Right cardiac atrium (tissue), 5 donors: ENCODE measurements at places on chromosomes 11 and 22. TPM values are rescaled to one million over a fixed set of nuclear protein-coding genes. Genes with fewer than 3 reads are reported as not detected.

Gene LDHAL6A
- 0.16 TPM for polyA plus RNA-seq

Gene GPHA2
- polyA plus RNA-seq: not detected

- no peak for DNase-seq
Observed at GRCh38 chr22:22536515-22536914, 16.4 kb upstream of the ZNF280A start.

DNA sequence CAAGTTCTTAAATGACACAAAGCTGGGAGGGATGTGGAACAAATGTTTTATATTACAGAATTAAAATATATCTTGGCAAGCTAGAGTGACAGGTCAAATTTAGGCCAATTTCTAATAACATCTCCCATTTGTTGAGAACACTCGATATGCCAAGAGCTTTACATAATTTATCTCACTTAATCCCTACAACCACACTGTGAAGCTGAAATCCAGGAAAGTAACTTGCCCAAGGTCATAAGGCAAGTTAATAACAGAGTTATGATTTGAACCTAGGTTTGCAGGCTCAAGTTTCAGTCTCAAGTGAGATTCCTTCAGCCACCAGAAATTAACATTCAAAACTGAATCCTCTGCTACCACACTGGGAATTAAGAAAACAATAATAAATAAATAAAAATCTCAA lies 38.3 kb downstream of the RAB30 start:
- DNase-seq: no peak

DNA sequence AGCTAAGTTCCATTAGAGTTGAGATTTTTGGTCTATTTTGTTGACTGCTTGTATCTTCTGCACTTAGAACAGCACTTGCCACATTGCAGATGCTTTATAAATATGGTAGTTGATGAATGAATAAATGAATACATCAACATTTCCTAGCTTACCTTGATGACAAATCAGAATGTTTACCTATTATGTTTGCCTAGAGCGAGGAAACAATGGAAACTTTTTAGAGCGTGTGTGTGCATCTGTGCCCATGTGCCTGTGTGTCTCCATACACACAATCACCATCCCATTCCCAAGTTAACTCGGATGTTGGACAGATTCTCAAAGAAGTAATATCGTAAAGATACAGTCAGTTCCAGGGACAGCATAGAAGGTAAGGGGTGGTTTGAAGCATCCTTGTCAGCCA lies 139.1 kb downstream of the DBX1 start:
- DNase-seq: no peak

GRCh38 chr22:25332386-25332785 lies 112.9 kb downstream of the CRYBB2 start:
- DNase-seq: no peak

DNA sequence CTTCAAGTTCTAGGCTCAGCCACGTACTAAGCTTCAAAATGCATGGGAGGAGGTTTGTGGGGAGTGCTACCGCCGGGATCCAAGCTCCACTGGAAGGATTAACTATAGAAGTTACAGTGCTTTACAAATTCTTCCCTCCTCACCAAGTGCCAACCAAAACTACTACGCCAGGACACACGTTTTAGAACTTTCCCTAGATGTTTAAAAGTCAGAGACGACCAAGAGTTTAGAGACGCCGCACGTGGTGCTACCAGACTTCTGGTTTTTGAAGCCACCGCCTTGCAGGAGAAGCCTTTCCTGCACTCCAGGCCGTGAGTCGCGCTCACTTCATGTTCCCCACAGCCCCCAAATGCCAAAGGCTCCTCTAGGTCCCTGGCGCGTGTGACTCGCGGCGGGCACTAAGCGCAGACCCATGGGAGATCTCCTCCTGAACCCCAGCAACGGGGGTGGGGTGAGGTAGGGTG lies 734 bp downstream of the SNU13 start:
- peak; percentile 69 for DNase-seq

DNA sequence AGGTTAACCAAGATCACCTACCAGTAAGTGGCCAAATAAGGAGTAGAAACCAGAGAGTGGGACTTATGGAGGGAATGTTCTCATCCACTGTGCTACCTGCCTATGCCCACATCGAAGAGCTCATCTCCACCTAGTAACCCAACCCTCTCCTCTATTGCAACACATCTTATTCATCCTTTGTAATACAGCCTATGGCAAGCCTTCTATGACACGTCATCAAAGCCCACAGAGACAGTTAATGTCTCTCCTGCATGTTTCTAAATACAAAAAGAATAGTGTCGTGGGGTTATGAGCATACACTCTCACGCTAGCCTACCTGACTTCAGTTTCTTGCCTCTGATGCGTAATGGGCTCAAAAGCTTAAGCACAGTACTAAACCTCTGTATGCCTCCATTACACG lies 1158.1 kb upstream of the TENM4 start:
- DNase-seq: no peak

DNA sequence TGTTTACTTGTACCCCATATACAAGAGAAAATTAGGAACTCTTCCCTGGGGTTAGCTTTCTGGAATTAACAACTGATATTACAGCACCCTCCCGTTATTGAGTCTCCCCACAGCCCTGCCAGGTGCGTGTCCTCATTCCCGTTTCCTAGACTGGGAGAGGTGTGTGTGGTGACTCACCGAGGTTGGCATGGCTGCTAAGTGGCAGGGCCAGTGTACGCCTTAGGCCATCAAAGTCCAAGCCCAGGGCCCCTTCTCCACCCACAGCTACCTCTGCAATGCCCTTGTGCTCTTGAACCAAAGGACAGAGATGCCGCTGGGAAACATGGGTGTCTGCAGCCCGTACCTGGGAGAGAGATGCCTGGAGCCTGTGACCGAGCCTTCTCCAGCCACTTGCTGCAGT lies 12.3 kb downstream of the IFT27 start:
- DNase-seq: no peak

- DNase-seq: peak; percentile 80
Observed at GRCh38 chr22:24156913-24157821, 24.1 kb upstream of the SUSD2 start.

Gene ST14
- 0.61 TPM for polyA plus RNA-seq
